ENCODE measurements at places on chromosomes 7 and 10.

GRCh38 chr10:51073453-51074237, 642 bp upstream of the PRKG1 start:
- no peak for DNase-seq

- no peak for DNase-seq
Measured at GRCh38 chr7:1967512-1968396, 265.0 kb downstream of the MAD1L1 start.

- DNase-seq = no peak
Measured at GRCh38 chr7:122577449-122578003, 121.4 kb downstream of the RNF133 start.

GRCh38 chr10:178723-179122, 43.5 kb downstream of the ZMYND11 start:
- DNase-seq = no peak

DNA sequence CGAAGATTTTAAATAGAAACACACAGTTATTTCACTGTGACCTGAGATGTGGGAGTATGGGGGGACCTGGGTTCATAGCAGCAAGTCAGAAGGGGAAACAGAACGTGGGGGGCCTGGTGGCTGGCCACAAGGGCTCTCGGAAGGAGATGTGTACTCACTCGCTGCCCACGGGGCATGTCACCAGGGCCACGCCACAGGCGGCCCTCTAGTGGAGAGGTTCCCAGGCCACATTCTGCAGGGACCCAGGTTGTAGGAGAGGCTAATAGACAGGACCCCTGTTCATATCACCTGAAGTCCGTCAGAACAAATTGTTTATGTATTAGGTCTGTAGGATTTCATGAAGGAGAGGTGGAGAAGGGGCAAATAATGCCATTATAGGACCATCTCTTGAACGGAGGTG, 25.1 kb upstream of the SVOPL start:
- no peak for DNase-seq

DNA sequence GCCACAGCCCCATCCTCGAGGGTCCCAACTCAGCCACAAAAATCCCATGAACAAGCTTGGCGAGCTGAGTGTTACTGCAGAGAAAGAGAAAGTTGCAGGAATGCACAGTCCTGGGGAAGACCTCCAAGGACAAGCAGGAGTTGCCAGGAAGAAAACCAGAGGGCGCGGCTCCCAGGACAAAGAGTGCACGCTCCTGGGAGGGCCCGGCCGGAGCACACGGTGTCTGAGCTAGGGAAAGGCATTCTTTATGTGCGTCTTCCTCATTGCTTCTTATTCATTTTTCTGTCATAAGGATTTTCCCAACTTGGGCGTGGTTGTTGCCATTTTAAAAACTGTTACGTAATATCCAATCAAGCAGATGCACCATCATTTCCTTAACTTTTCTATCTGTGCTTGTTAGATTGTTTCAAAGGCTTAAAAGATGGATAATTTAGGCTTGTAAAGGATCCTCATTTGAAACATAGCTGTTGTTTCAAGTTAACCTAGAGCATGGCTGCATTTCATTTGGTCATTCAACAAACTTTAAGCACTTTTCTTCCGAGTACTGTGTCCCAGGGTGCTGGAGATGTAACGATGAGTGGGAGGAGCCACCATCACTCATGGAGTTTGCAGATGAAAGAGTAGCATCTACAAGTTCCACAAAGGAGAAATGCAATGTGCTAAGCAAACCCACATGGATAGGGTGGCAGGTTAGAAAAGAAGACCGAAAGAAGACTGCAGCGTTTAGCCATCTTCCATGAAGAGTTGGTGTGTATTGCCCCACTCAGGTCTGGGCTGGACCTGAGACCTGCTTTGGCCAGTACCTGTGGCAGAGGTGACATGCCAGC, 5.6 kb upstream of the CNPY1 start:
- DNase-seq = no peak

DNA sequence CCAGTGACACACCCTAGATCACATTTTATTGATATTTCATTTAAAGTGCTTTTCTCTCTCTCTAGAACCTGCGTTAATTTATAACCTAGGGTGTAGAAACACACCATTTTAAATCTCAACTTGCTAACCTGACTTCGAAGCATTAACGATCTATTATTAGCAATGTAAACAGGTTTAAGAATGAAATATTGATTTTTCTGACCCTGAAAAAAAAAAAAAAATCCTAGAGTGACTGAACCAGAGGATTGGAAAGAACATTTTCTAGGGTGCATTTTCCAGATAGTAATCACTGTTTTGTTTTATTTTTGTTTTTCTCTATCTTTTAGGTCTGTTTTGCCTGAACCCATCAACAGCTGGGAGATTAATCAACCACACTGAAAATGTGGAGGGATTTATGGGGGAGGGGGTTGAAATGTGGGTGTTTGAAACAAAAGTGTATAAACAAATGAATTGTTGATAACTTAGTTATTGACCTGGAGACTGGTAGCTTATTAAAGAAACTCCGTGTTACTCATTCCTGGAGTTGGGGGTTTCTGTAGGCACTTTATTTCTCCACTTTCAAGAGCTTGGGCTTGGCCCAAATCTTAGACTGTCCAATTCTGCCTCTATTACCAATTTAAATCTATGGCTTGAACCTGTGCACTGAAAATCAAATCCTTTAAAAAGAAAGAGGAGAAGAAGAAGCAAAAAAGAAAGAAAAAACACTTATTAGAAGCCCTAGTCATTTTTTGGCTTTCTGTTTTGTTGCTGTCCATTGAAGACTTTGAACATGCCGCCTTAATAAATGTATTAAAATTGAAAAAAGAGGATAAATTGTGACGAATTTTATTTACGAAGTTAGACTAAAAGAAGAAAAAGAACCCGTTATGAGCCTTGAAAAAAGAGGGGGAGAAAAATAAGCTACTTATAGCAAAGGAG, 2.8 kb downstream of the HOXA2 start:
- DNase-seq = no peak

- peak; percentile 89 for DNase-seq
Measured at GRCh38 chr10:102583435-102584417, 60.6 kb upstream of the TRIM8 start.

DNA sequence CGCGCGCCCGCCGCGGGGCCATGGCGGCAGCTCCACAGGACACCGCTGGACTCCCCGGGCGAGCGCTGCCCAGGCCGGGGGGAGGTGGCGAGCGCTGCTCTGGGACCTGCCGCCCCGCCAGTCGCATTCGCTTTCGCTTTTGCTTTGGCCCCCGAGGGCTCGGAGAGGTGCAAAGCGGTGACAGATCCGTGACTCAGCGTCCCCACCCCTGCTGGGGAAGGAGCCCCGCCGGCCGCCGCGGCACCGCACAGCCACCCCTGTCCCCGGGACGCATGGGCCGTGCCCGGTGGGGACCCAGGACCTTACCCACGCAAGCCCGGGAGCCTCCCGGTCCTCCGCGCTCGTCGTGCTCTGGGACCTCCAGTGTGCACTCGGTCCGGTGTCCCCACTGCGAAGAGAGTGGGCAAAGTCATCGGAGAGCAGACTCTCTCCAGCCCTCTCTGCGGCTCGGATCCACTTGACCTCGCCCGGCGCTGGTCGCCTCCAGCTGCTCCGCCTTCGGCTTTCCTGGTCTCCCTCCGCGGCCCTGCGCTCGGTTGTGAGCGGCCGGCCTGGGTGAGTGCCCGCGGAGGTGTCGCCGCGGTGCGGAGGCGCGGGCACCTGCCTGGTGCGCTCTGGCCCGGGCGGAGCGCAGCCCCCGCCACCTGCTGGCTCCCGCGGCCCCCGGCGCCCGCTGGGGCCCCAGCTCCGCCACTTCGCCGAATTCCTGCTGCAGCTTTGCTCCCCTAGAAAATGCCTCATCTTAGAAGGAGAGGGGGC, at the start of gene IL15RA:
TSS of gene IL15RA (minus strand) at position 73 of the 759 bp plus-strand sequence. CDS start at position 22, 51 bp downstream.
- peak; percentile 91 for DNase-seq

DNA sequence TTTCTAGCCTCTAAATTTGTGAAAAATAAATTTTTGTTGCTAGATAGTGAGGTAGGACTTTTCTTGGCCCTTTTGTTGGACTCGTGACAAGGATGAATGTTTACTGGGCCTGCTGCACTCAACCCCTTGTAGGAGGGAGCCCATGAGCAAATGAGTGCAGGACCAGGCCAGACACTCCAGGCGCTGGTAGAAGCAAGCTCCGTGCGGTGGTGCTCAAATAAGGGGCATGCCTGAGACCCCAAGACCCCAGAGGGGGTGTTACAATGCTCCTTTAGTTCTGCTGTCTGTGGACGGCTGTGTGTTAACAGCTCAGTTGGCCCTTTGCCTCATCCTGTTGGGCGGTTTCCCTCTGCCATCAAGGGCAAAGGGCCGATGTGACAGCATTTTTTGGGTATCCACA, 1195.3 kb upstream of the PHF14 start:
- no peak for DNase-seq

DNA sequence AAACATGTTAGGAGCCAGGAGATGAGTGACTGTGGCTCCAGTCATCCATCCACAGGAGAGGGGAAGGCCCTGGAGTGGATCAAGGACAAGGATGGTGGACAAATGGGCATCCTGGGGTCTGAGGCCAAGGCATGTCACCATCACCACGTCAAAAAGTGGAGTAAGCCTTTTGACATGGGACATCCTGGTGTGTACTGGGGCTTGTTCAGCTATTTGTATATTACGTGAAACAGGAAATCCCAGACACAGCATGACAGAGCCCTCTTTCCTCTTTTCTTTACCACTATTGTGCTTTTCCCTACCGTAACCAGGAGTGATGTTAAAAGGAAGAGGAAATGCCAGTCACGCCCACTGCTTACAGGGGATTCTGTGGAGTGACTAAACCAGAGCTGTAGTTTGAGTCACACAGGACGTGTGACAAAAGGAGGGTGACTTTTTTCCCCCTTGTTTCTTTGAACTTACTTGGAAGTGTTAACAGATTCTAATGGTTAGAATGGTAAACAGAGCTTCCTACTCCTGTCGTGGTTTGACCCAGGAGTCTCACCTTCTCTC, 15.4 kb downstream of the ACSL5 start:
- DNase-seq = peak; percentile 21

DNA sequence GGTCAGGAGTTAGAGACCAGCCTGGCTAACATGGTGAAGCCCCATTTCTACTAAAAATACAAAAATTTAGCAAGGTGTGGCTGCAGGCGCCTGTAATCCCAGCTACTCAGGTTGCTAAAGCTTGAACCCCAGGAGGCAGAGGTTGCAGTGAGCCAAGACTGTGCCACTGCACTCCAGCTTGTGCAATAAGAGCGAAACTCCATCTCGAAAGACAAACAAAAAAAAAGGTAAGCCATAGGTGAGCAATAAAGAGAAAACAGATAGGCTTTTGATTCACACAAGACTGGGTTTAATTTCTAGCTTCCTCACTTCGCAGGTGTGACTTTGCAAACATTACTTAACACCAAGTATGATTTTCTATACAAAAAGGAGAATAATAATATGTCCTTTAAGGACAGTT, 72.3 kb upstream of the ACBD5 start:
- DNase-seq = no peak

GRCh38 chr10:71562904-71563303, 156.7 kb downstream of the C10orf105 start:
- DNase-seq = no peak

GRCh38 chr10:33112831-33113455, 154.9 kb upstream of the ITGB1 start:
- no peak for DNase-seq

DNA sequence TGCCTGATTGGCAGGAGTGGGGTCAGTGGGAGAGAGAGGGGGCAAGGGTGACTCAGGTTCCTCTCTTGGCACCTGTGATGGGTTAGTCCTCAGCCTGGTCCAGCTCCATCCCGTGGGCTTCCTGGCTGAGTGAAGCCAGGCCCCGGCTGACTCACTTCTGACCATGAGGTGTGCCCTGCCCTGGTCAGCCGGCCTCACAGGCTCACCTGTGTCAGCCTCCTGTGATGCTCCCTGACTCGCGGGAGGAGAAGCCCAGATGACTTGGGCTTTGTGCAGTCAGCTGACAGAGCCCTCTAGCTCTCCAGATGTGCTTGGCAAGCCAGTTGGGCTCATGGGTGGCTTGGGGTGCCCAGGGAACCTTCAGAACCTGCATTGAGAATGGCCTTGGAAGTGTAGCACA, 16.0 kb upstream of the PPIF start:
- DNase-seq = no peak

GRCh38 chr7:15667991-15668390, 18.5 kb downstream of the MEOX2 start:
- DNase-seq = no peak

DNA sequence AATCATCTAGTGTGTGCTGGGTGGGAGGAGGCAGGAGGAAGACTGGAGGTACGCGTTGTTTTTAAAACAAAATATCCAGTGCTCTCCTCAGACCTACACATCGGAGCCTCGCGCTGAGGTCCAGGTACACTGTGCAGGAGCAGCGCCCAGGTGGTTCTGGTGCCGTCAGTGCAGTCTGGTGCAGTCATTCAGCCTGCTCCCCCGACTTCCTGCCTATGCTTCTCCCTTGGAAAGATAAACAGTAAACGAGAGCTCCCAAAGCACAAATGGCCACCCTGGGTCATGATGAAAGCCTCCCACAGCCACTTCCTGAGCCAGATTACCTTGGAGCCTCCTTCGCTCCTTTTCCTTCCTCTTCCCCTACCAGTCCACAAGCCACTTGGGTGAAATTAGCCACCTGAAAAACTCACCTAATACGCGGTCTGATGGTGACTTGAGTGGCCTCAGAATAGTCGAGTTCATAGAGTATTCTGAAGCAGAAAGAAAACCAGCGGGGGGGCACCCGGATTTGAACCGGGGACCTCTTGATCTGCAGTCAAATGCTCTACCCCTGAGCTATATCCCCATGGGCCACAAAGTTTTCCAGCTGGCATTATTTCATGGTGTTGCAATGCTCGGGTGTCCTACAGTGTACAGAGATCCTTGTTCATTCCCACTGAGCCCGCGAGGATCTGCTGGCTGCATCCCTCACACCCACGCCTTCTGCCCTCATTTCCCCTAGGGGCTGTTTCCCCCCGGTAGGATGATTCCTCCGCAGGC, 82.5 kb downstream of the ZNF467 start:
- no peak for DNase-seq
